AML-193 (cell line): ENCODE measurements at places on chromosomes 4 and X.

DNA sequence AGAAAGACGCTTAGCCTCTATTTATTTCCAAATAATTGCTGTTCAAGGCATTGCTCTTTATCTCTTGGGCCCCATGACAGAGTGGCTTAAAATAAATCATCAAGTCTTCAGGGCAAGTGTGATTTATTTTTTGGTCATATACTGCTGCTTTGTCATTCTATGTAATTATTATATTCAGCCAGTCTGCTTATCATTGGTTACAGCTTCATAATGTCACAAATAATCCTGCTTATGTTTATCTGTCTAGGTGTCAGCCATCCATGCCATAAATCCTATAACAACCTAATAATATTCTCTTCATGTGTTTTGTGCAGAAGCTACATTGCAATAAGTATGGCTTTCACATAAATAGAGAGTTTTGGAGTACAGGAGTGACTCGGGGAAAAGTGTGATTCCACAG lies 41.0 kb downstream of the HHIP start:
- DNase-seq: no peak

DNA sequence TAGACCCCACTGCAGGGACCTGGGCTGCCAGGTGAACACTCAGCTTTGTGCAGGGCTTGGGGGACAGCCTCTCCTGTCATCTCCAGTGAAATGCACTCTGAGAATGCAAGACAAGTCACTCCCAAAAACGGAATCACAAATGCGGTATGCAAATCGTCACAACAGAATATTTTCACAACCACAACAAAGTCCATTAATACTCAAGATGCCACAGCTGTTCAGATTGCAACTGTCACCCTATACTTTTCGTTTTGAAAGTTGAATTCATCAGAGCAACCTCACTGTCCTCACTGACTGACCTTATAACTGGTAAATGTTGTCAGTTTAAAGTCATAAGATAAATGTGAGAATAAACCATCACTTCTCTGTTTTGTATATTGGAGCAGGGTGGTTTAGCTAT lies 16.6 kb downstream of the JAKMIP1 start:
- DNase-seq: no peak

DNA sequence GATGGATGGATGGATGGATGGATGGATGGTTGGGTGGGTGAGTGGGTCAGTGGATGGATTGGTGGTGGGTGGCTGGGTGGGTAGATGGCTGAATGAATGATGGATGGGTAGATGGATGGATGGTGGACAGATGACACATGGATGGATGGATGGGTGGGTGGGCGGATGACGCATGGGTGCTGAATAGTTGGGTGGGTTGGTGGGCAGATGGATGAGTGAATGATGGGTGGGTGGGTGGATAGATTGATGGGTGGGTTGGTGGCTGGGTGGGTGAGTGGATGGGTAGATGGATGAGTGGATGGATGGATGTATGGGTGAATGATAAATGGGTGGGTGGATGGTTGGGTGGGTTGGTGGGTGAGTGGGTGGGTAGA lies 69.9 kb upstream of the NKX1-1 start:
- no peak for DNase-seq

DNA sequence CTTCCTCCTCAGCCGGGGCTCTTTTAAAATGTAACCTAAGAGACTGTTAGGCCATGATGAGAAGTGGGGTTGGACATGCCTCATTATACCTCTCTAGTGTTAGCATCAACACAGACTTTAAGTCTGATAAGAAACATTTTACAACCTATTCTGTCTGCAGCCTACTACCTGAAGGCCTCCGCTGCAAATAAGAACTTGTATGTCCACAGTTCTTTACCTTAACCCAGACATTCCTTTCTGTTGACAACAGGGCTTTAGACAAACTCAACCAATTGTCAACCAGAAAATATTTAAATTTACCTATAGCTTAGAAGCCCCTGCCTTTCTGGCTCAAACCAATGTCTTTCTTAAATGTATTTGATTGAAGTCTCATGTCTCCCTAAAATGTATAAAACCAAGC lies 1418.6 kb downstream of the STIM2 start:
- no peak for DNase-seq

- no peak for DNase-seq
Observed at GRCh38 chr4:109846395-109847098, 1.4 kb upstream of the LRIT3 start.

- no peak for DNase-seq
Observed at GRCh38 chr4:71290074-71290473, 48.7 kb upstream of the SLC4A4 start.

DNA sequence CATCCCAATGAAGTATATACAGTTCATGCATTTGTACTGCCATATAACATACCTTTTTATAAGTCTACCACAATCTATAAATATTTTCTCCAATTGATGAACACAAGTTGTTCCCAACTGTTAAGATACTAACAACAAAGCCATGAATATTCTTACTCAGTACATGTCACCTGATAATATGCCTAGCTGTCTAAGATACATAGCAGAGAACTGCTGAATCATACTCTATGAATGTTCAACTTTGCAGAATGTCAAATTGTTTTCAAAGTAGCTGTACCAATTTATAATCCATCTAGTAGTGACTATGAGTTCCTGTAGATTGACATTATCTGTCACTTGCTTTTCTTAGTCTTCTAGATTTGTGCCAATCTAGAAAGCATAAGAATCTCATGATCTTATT lies 84.9 kb downstream of the RAB28 start:
- no peak for DNase-seq

GRCh38 chrX:122504026-122504425 lies 680.1 kb upstream of the GRIA3 start:
- DNase-seq: no peak

DNA sequence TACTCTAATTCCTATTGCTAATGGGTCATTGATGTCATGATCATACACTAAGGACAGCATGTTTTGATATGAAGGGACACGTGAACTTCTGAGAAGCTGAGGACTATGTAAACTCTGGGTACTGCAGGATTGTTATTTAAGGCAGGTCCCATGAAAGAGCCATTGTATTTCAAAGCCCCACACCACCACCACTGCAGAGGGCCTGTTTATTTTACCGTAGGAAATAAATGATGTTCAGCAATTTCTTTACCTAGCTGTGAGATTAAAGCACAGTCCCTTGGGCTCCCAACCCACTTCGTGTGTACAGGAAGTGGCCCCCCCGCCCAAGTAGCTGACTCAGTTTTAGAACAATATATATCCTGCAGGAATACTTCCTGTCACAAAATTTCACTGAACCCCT lies 89.8 kb upstream of the ACSL4 start:
- no peak for DNase-seq

DNA sequence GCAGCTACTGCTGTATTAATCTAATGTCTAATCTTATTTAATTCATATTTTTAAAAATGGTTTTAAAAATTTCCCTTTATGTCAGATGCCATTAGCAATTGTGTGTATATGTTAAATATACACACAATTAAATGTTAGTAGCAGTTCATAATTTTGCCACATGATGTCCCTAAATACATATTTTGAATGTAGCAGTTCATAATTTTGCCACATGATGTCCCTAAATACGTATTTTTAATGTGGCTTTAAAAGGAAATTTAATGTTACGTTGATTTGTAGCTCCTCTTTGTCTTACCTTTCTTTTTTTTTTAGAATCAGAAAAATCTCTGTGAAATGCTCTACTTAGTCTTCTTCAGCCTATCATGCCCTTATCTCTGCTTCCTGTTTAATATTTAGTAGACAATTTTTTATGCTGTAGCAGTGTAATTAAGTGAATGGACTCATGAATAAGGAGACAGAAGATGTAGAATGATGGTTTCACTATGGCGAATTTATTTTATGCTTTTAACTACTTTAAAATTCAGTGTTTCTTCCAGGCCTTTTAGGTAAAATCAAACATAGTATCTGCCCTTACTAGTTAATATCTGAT lies 26.1 kb downstream of the RBM46 start:
- peak; percentile 36 for DNase-seq

GRCh38 chrX:19811807-19812604 lies 75.4 kb downstream of the SH3KBP1 start:
- no peak for DNase-seq

- DNase-seq: no peak
Observed at GRCh38 chrX:150254909-150255308, 108.2 kb upstream of the MAMLD1 start.

DNA sequence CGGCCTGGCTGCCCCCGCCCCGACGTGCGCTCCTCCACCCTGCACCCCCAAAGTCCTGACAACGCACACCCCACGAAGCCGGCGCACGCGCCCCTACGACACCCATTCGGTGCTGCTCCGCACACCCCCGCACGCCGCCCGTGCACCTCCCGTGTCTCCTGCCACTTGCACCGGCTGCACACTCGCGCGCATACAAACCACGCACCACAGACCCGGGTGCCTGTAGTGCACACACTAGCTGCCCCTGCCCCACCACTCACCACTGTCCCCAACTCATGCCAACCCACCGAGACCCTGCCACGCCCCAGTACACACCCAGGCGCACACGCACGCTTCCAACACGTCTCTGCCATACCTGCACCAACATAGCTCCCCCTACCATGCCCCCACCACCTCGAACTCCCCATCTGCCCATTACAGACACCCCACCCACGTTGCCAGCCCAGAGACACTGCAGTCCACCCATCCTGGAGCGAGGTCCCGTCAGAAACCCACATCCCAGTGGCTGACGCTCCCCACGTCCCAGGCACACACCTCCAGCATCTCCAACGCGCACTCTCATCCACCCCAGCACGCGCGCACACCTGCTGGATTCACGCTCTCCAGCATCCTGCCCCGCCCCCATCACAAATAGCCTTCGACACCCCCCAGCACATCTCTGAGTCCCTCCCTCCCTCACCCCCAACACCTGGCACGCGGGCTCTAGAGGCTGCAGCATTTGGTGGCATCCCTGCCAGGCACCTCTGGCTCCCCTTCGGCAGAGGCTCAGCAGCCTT lies 4.2 kb upstream of the DUSP9 start:
- no peak for DNase-seq

GRCh38 chrX:81301877-81302276 lies 100.0 kb downstream of the SH3BGRL start:
- DNase-seq: no peak

- no peak for DNase-seq
Observed at GRCh38 chrX:115330498-115331168, 41.1 kb downstream of the LUZP4 start.

GRCh38 chr4:124945422-124945821 lies 232.9 kb upstream of the ANKRD50 start:
- DNase-seq: no peak

DNA sequence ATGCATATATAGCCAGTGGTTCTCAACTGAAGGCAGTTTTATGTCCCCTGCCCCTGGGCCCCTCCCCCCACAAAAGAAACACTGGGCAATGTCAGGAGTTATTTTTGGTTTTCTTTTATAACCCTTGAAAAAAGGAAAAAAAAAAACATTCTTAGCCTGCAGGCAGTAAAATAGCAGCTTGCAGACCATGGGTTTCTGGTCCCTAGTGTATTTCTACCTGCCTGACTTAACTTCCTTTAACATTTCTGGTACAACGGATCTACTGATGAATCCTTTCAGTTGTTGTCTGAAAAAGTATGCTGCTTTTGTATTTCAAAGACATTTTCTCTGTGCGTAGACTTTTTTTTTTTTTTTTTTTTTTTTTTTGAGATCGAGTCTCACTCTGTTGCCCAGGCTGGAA lies 11.1 kb upstream of the FAM200B start:
- no peak for DNase-seq

GRCh38 chrX:21996872-21997455 lies 35.2 kb upstream of the PHEX start:
- DNase-seq: peak; percentile 82

GRCh38 chr4:147160908-147161513 lies 215.3 kb upstream of the TTC29 start:
- peak; percentile 42 for DNase-seq

DNA sequence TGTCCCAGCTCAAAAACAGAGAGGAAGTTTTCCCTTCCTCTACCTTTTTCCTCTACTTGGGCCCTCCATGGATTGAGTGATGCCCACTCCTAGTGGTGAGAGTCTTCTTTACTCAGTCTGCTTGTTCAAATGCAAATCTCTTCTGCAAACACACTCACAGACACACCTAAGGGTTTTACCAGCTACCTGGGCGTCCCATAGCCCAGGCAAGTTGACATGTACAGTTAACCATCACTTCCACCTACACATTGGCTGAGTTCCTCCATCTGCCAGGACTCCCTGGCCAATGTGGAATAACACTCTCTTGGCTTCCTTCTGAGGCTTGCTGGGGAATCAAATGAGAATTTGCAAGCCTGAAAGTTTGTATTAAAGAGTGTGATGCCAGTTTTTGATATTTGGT lies 45.7 kb upstream of the DHRSX start:
- DNase-seq: no peak

GRCh38 chrX:1475881-1476280 lies 23.2 kb upstream of the ASMTL start:
- DNase-seq: no peak
